ENCODE measurements at places on chromosomes 6 and 20.

- no peak for DNase-seq
Measured at GRCh38 chr6:90502866-90503407, 83.9 kb downstream of the MAP3K7 start.

DNA sequence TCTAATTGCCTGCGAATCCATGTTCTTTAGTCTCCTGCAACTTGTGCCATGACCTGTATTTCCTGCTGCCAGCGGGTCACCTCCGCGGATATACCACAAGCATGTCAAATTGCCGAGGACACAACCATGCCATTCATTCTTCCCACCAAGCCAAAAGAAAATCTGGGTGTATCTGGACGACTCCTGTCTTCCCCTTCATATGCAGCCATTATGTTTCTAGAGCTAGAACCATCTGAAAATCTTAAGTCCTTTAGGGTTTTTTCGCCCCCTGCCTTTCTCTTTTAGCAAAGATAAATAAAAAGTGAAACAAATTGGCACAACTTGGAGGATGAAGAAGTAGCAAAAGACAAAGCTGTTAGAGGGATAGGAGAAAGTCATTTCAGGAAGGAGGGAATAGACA lies 242.6 kb downstream of the ARID1B start:
- DNase-seq = no peak

GRCh38 chr6:135842618-135843392 lies 8.7 kb upstream of the PDE7B start:
- DNase-seq = no peak

DNA sequence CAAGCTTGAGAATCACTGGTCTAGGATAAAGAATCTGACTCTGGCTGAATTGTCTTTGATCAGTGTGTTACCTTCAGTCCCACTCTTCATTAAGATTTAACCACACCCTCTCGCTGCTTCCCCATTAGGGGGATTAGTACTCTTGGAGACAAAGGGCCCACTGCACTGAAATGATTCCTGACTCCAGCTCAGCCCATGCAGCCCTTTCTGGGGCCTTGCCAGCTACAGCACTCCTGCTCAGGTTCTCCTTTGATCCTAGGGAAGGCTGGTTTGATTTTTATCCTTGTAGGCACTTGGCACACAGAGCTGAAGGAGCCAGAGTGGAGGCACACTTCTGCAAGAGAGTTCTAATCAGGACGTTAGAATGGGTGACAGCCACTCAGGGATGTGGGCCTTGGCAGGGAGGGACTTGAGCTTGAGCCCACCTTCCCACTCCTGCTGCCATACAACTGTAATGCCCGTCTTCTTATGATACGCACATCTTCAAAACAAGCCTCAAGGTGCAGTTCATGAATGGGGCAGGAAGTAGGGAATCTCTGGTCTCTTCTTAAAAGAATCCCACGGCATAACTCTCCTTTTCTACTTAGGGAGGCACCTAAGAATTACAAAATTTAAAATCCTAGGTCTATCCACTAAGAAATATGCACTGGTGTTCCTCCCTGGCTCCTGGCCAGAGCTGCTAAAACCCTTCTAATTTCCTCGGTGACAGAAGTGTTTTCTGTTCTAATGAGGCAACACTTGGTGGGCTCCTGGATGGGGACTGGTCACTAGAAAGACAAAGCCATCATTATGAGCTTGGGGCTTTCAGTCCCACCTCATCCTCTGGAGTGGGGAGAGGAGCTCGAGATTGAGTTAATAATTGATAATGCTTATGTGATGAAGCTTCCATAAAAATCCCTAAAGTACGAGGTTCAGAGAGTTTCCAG lies 1.5 kb upstream of the SLA2 start:
- DNase-seq = no peak

GRCh38 chr6:13617066-13617465 lies 1.9 kb downstream of the NOL7 start:
- no peak for DNase-seq

DNA sequence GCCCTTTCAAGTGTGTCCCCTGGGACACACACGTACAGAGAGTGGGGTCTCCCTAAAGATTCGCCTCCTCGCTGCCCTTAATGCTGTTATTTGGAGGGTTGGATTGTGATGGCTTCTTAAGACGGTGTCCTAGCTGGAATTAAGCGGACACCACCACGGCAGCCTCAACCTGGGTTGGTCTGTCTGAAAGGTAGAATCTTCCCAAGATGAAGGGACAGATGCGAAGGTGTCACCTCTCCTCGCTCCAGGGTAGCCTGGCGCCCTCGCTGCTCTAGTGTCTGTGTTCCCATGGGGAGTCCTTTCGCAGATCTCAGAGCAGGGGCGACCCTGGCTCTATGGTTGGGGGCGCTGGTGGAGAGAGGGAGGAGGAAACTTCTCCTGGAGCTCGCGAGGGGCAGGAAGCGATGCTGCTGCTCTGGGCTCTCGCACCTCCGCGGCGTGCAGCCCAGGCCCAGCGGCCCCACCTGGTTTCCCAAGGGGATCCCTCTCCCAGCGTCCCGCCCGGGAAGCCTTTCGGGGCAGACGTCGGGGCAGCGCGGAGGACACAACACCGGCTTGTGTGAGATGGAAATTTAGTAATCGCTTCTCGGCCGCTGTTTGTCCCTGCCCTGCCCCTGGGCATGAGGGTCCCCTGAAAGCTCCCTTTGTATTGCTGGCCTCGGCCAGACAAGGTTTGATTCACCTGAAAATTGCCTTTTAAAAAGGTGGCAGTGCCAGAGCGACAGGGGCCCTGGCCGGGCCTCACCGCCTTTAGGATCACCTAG lies 1.7 kb downstream of the RSPO3 start:
- DNase-seq = no peak

All from stimulated activated CD4-positive, alpha-beta T cell treated with anti-CD3 and anti-CD28 coated beads, Interleukin-2, amount 100 ng/mL, for 24 hours (primary cell).